ENCODE measurements at places on chromosomes 1 and 21.

DNA sequence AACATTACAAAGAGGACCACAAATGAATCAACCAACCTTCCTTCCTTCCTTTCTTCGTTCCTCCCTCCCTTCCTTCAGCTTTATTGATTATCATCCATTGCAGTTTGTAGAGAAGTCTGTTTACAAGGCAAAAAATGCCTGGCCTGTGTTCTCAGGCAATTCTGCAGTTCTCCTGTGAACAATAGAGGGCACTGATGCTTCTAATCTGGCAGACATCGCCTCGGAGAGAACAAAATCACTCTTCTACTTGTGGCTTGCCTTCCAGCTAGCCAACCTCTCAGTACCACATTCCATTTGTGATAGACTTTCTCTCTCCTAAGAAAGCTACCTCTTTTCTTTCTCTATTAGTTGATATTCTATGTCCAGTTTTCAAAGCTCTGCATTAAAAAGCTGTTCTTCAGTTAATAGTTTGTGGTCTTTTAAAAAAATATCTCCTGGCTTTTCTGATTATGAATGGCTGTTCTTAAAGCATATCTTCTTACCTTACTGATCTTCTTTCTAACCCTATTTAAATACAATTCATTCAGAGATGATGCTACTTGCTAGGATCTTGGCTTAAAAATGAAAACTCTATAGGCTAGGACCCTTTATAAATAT is 26.9 kb upstream of the ESRRG start:
- H3K36me3 ChIP-seq = no peaks in the 10 kb centered on the region
- no peak for DNase-seq
- H3K4me1 ChIP-seq = peaks cover 6% of the 10 kb centered on the region

GRCh38 chr1:112605633-112606327 is 13.2 kb downstream of the ST7L start:
- no peak for DNase-seq
- no peak overlapping the region for H3K4me3 ChIP-seq
- H3K27me3 ChIP-seq = no peaks in the 10 kb centered on the region

- no peaks in the 10 kb centered on the region for H3K36me3 ChIP-seq
- no peak overlapping the region for H3K27ac ChIP-seq
- no peak for DNase-seq
- H3K4me1 ChIP-seq = peaks cover 14% of the 10 kb centered on the region
- H3K4me3 ChIP-seq = no peak overlapping the region
These were observed 421.0 kb downstream of the ADGRL2 start for GRCh38 chr1:82221721-82222120.

- H3K36me3 ChIP-seq = peaks cover 49% of the 10 kb centered on the region
- H3K27me3 ChIP-seq = no peaks in the 10 kb centered on the region
- H3K27ac ChIP-seq = no peak overlapping the region
- no peak overlapping the region for H3K4me3 ChIP-seq
These were observed 24.4 kb downstream of the LRRC71 start for GRCh38 chr1:156944848-156945247.

DNA sequence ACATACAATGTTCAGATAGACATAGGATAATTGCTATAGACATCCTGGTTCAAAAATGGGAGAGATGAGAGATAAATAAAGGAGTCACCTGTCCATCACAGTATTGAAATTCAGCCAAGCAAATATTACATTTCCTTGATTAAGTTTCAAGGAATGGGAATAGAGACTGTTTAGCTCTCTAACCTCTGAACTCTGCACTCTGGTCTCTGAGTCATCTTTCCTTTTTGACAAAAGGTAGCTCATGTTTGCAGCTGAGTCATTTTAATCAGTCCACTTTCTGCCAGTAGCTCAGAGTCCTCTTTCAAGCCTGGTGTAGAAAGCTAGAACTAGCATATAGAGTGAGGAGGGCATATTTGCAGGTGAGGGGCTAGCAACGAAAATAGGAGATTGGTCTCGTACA is 51.4 kb upstream of the GJA8 start:
- no peak overlapping the region for H3K4me3 ChIP-seq
- no peak overlapping the region for H3K27ac ChIP-seq
- H3K27me3 ChIP-seq = peaks cover 3% of the 10 kb centered on the region
- H3K4me1 ChIP-seq = peaks cover 6% of the 10 kb centered on the region
- no peak for DNase-seq

DNA sequence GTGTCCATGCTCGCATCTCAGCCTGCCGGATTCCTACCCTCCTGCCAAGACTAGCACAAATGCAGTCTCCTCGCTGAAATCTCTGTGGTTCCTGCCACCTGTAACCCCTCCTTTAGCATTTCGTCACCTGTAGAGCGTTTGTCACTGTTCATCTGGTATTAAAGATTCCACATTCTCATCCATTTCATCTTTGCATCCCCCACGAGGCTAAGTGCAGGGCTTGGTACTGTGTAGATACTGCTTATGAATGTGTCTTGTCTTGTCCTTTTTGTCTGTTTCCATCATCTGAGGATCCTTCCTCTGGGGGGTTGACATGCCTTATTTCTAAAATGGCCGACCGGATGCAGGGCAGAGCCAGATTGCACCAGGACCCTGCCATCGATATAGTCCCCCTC is 53.7 kb upstream of the DNAJC6 start:
- no peak for DNase-seq

GRCh38 chr1:70109241-70109640 is 96.1 kb downstream of the LRRC40 start:
- no peak overlapping the region for H3K4me3 ChIP-seq
- no peaks in the 10 kb centered on the region for H3K4me1 ChIP-seq
- H3K27me3 ChIP-seq = peaks cover 12% of the 10 kb centered on the region
- DNase-seq = no peak
- no peaks in the 10 kb centered on the region for H3K36me3 ChIP-seq

DNA sequence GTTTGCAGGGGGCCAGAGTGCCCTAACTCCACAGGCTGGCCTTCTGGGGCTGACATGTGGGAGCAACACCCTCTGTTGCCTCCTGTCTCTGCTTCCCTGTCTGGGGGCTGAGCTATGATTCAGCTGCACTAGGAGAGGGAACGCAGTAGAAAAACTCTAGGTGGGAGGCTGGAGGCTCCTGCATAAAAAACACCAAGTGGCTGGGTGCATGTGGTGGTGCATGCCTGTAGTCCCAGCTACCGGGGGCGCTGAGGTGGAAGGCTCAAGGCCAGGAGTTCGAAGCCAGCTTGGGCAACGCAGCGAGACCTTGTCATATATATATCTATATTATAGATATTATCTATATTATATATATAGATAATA is 5.6 kb downstream of the KIF17 start:
- H3K27ac ChIP-seq = no peak overlapping the region
- H3K36me3 ChIP-seq = no peaks in the 10 kb centered on the region
- no peak overlapping the region for H3K4me3 ChIP-seq
- DNase-seq = no peak
- H3K4me1 ChIP-seq = no peaks in the 10 kb centered on the region

- H3K4me1 ChIP-seq = peaks cover 19% of the 10 kb centered on the region
- peaks cover 10% of the 10 kb centered on the region for H3K36me3 ChIP-seq
- H3K4me3 ChIP-seq = peak overlapping the region; percentile 60
- peaks cover 29% of the 10 kb centered on the region for H3K27me3 ChIP-seq
- no peak overlapping the region for H3K27ac ChIP-seq
These were observed 14.5 kb downstream of the AGRN start for GRCh38 chr1:1034439-1034781.

DNA sequence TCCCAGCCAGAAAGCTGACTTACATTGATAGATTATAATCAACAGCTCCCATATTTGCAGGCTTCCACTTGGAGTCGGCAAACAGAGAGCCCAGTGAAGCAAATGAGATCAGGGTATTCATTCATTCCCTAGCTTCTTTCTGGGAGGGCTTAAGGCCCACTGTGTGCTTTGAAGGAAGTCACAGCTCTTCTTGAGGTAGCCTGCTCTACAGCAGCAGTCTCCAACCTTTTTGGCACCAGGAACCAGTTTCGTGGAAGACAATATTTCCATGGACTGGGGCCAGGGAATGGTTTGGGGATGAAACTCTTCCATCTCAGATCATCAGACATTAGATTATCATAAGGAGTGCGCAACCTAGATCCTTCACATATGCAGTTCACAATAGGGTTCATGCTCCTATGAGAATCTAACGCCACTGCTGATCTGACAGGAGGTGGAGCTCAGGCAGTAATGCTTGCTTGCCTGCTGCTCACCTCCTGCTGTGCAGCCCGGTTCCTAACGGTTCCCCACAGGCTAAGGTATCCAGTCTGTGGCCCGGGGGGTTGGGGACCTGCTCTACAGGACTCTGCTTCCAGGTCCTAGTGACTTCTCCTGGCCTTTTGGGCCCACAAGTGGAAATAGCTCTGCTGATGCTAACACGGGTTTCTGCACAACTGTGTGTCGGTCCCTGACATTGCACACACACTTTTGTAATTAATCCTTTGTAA is 13.7 kb upstream of the ADAM30 start:
- no peaks in the 10 kb centered on the region for H3K27me3 ChIP-seq
- no peak overlapping the region for H3K4me3 ChIP-seq
- no peaks in the 10 kb centered on the region for H3K4me1 ChIP-seq

DNA sequence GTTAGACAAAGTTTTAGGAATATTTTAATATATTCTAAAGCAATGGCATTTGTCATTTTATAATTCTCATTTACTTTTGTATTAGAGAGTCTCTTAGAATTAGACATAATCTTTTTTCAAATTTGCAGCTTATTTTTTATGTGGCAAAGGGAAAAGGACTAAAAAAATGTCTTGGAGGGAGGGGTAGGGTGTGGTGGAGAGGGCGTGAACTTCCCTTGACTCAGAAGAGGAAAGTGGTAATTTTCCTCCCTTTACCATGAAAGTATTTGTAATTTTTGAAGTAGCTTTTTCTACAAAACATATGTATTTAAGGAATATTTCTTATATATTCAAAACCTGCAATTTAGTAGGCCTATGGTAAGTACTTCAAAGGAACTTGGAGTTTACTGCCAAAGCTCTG is 6.9 kb upstream of the RABGAP1L start:
- no peak overlapping the region for H3K27ac ChIP-seq
- no peak for DNase-seq
- H3K27me3 ChIP-seq = no peaks in the 10 kb centered on the region
- H3K4me3 ChIP-seq = no peak overlapping the region
- no peaks in the 10 kb centered on the region for H3K4me1 ChIP-seq

- H3K27ac ChIP-seq = no peak overlapping the region
- H3K4me3 ChIP-seq = no peak overlapping the region
- H3K27me3 ChIP-seq = peaks cover 3% of the 10 kb centered on the region
- no peaks in the 10 kb centered on the region for H3K36me3 ChIP-seq
- H3K4me1 ChIP-seq = no peaks in the 10 kb centered on the region
- no peak for DNase-seq
These were observed 24.0 kb downstream of the PLCH2 start for GRCh38 chr1:2499986-2500596.

- H3K27ac ChIP-seq = peak overlapping the region; percentile 98
- peaks cover 13% of the 10 kb centered on the region for H3K4me1 ChIP-seq
- H3K4me3 ChIP-seq = peak overlapping the region; percentile 88
These were observed 541 bp downstream of the USP48 start for GRCh38 chr1:21782349-21782867.

DNA sequence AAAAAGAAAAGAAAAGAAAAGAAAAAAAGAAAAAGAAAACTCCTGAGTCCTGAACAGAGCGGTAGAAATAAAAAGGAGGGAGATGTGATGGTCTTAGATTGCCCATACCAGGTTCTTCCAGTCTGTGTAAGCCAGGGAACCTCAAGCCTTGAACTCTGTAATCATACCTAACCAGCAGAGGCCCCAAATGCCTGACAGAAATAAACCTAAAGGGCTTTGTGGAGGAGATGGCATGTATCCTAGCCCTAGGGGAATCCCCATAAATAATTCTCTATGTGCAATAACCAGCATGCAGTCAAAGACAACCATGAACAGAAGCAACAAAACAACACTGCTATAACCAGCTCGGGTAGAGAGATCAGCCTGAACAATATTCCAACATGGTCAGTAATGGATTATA is 40.4 kb downstream of the USP48 start:
- H3K4me3 ChIP-seq = no peak overlapping the region
- H3K27ac ChIP-seq = peak overlapping the region; percentile 21
- H3K4me1 ChIP-seq = peaks cover 4% of the 10 kb centered on the region
- no peaks in the 10 kb centered on the region for H3K27me3 ChIP-seq
- no peak for DNase-seq

- no peak overlapping the region for H3K4me3 ChIP-seq
- H3K27ac ChIP-seq = no peak overlapping the region
- peaks cover 6% of the 10 kb centered on the region for H3K4me1 ChIP-seq
- H3K36me3 ChIP-seq = no peaks in the 10 kb centered on the region
- DNase-seq = no peak
These were observed 145.6 kb upstream of the TNR start for GRCh38 chr1:175888996-175889395.

GRCh38 chr1:2109581-2110021 is 59.4 kb downstream of the PRKCZ start:
- H3K27ac ChIP-seq = no peak overlapping the region
- no peak overlapping the region for H3K4me3 ChIP-seq
- H3K36me3 ChIP-seq = peaks cover 4% of the 10 kb centered on the region
- H3K27me3 ChIP-seq = peaks cover 2% of the 10 kb centered on the region

DNA sequence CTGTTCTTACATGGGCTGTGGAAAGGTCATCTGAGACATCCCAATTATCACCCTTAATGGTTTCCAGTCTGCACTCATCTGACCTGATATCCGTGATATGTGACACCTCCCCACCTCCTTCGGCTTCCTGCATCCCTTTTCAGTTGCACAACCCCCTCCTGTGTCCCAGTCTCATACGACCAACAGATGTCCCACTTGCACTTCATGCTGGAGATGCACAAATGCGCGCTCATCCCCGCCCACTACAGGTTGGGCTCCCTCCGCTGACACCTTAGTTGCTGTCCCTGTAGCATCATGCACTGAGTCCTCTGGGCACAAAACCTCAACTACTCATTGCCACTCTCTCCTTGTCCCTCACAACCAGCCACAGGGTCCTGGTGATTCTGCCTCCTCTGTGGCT is 94.4 kb downstream of the MIS18A start:
- H3K36me3 ChIP-seq = no peaks in the 10 kb centered on the region
- no peak for DNase-seq
- no peak overlapping the region for H3K27ac ChIP-seq
- no peak overlapping the region for H3K4me3 ChIP-seq
- H3K4me1 ChIP-seq = no peaks in the 10 kb centered on the region
- H3K27me3 ChIP-seq = peaks cover 35% of the 10 kb centered on the region

DNA sequence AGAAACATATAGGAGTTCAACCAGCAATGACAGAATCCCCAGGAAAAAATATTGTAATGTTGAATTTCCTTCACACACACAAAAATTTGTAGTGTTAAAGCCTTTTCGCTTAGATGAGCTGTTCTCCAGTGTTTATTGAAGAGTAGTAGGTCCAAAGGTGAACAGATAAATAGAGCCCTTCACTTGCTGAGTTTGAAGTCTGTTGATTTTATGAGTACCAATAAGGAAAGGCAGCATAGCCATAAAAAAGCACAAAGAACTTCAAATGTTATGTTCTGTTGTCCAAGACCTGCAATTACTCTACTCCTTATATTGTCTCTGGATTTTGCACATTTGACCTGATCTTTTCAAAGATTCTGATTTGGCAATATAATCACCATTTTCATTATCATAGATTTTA is 362.7 kb upstream of the B3GALT2 start:
- no peak overlapping the region for H3K27ac ChIP-seq
- H3K4me3 ChIP-seq = no peak overlapping the region
- H3K4me1 ChIP-seq = no peaks in the 10 kb centered on the region

DNA sequence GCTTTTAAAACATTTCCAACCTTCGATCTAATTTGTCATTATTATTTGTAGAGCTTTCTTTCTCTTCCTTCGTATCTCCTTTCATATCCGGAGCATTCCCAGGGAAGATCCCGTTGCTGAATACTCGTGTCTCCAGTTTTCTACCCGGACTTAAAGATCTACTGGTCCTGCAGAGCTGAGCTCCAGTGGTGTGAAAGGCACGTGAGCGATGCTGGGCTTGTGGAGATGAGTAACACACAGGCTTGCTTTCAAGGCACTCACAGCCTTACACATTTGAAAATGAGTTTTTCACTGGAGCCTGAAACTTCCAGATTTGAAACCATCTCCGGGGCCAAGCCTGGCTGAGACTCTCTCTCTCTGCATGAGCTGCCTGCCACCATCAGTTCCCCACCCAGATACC is 428.3 kb downstream of the KIF26B start:
- DNase-seq = no peak
- H3K27me3 ChIP-seq = peaks cover 7% of the 10 kb centered on the region
- H3K27ac ChIP-seq = no peak overlapping the region
- peaks cover 28% of the 10 kb centered on the region for H3K4me1 ChIP-seq

All from mesothelial cell of epicardium (in vitro differentiated cells).